ENCODE measurements at places on chromosomes 6 and 20.

GRCh38 chr20:6034134-6034969 is 19.5 kb downstream of the LRRN4 start:
- DNase-seq = no peak

DNA sequence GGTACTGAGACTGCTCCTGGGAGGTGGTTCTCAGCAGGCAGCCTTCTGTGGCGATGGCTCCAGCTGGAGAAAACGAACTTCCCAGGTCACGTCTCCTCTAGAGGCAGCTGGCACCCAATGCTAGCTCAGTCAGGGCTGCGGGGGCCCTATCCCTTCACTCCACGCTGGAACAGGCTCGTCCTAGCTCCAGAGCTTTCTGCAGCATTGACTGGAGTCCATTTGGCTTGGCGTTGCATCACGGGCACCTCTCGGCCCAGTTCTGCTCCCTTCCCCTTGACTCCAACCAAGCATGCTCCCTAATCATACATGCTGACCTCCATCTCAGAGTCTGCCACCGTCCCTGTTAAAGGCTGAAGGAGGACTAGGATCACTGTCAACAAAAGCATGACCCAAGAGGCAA is 5.9 kb upstream of the IRF4 start:
- DNase-seq = no peak

DNA sequence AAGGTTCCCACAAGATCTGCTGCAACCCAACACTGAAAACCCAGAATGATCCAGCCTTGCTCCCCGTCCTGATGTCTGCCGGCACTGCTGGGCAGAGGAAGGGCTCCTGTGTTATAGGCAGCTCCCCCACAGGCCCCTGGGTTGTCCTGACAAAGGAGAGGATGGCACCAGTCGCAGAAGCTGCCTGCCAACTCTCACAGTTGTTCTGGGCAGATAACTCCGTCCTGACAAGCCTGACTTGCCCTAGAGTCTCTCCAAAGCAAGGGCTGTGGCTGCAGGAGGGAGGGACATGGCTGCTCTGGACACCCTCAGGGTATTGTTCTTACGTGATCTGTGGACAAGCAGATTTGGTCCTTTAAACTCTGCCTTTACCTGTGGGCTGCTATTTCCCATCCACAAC is 243.8 kb downstream of the CDH26 start:
- DNase-seq = no peak

DNA sequence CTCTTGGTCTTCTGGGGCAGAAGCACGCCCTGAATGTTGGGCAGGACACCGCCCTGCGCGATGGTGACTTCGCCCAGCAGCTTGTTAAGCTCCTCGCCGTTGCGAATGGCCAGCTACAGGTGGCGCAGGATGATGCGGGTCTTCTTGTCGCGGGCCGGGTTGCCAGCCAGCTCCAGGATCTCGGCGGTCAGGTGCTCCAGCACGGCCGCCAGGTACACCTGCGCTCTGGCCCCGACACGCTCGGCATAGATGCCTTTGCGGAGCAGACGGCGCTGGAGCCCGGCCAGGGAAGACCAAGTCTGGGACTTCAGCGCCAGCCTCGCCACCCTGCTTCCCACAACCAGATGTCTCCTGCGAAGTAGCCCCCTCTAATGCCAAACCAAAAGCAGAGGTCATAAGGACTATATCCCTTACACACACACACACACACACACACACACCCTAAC is 8.0 kb upstream of the SLC17A3 start:
- DNase-seq = no peak

DNA sequence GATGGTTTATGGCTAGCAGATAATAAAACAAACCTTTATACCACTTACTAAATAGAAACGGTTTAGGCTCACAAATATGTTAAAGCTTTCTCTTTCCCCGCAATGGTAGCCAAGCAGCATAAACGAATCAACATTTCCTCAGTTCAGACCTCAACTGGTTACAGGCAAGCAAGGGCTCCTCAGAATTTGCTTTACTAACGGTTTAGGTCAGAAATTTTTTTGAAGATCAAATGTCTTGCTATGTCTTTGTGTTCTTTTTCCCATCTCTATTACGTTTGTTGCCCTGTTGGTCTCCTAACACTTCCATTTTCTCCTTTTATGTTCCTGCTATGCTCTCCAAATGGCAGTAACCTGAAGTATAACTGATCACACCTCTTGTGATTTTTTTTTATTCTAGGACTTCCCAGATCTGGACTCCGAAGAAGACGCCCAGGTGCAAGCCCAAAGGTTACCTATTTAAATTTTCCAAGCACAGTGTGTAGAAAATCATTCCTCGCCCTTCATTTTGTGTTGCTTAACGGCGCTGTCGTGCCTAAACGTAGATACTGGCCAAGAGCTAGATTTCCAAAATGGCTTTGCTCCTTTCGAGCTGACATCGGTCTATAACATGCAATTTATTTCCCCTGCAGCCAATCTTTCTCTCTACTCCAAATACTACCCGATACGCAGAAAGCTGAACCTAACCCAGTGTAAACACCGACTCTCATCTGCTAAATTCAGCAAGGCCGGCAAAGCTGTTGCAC is 717 bp upstream of the ASF1A start:
- DNase-seq = no peak

- no peak for DNase-seq
Measured at GRCh38 chr6:13916230-13916944, 8.4 kb upstream of the RNF182 start.

GRCh38 chr6:43258180-43258579 is 14.9 kb downstream of the TTBK1 start:
- no peak for DNase-seq

Data from SIG-M5 (cell line).